Stimulated activated CD8-positive, alpha-beta memory T cell treated with anti-CD3 and anti-CD28 coated beads, Interleukin-15, amount 100 ng/mL, for 24 hours (primary cell): ENCODE measurements at places on chromosomes 16 and 17.

- no peak for DNase-seq
Observed at GRCh38 chr16:70390774-70391173, 44.1 kb downstream of the DDX19A start.

- no peak for DNase-seq
Observed at GRCh38 chr16:66039793-66040192, 326.7 kb upstream of the CDH5 start.

- DNase-seq, result no peak
Observed at GRCh38 chr17:2067608-2068024, 12.7 kb downstream of the HIC1 start.

DNA sequence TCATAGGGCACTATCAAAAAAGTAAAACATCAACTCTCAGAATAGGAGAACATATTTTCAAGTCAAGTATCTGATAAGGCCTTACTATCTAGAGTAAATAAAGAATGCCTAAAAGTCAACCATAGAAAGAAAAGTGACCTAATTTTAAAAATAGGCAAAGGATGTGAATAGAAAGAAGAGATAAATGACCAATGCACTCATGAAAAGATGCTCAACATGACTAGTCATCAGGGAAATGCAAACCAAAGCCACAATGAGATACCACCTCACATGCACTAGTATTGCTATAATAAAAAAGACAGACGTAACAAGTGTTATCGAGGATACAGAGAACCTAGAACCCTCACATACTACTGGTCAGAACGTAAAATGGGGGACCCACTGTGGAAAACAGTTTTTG, 90.8 kb downstream of the DYNLRB2 start:
- no peak for DNase-seq

- no peak for DNase-seq
Observed at GRCh38 chr17:35169835-35170363, 22.3 kb downstream of the UNC45B start.

- DNase-seq, result no peak
Observed at GRCh38 chr17:73482251-73482716, 162.0 kb downstream of the SDK2 start.

DNA sequence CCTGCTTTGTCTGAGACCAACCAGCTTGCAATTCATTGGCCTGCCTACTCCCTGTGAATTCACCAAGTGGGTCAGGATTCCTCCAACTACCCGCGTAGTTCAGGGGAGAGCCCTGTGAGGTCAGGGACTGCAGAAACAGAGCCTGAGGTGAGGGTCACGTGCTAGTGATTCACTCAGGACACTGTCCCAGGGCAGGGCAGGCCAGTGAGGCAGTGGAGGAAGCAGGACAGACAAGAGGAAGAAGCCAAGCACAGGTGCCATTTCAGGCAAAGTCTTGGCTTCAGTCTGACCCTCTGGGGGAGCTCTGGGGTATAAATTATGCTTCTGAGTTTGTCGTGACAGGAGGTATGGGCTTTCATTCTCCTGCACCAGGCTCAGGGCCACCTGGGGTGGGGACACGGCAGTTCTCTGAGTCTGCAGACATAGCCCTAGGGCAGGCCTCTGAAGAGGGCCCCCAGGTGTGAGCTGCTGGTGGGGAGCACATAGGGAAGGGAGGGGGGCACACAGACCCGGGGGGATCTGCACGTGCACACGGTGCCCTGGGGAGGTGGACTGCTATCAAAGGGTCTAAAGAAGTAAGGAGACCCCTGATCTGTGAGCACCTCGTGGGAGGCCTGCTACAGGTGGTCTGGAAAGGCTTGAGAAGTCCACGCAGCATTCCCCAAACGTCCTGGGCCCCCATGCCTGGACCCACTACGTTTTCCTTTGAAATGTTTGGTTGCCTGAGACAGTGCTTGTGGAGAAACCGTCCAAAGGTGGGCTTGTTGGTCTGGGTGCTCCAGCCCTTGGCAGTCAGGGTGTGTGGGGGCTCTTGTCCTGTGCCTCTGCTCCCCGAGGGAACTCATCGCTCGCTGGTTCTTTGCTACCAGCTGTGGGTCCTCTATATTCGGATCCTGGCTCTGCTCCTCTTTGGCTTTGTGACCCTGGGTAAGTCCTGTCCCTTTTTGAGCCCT, 46.4 kb downstream of the NKD1 start:
- no peak for DNase-seq

GRCh38 chr16:1785846-1786170, 3.0 kb downstream of the NUBP2 start:
- DNase-seq, result no peak

DNA sequence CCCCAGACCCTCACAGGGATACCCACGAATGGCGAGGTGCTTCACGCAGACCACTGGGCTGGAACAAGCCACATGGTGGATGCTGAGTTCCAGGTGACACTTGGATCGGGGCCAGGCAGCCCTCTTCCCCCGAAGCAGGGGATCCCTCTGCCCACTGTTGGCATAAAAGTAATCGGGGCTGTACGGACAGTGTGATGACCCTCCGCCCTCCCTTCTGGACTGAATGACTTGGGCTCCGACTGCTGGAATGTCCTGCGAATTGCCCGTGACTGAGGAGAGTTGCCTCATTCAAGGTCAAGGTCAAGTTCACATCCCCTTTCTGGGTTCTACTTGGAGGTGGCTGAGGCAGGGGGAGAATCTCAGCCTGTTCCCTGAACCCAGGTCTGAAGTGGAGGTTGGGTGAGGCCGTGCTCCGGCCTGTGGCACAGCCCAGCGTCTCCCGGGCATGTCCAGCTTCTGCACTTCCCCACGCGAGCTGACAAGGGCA, 28.5 kb upstream of the CREBBP start:
- no peak for DNase-seq

DNA sequence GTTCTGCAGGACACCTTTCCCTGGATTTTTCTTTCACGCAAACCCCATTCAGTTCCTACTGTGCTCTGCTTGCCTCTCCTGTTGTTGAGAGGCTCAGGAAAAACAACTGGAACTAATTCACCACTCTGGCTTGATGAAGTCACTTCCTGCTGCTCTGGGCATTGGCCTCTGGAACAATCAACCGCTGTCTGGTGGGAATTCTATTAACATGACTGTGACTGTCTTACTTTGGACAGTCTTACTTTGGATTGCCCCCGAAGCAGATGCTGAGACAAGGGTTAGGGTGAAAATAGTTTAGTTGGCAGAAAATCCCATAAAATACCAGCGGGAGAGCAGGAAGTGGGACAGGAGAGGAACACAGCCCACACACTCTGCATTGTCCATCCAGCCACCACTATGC, 90.0 kb upstream of the HSBP1 start:
- no peak for DNase-seq

DNA sequence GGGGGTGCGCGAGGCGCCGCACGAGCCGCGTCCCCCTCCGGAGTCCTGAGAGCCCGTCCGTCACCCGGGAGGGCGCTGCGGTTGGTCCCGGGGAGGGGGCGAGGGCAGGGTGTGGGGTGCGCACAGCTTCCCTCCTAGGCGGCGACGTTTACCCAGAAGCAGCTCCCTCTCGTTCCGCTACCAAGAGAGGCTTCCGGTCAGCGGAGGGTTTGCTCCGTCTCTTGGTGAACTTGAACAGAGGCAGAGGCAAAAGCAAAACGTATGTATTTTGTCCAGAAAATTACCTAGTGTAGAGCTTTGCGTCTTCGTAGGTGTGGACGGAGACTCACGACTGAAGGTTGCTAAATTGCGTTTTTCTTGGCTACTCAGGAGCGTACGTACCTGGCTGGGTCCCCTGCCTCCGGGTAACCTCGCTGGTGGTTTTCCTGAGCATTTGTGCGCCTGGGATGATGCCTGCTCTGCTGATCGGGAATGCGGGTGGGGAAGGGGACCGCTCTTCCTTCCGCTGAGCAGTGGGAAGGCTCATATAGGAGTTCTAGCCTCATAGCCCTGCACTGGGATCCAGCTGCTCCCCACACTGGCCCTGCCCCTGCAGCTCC, 833 bp downstream of the WSCD1 start:
- DNase-seq, result no peak

GRCh38 chr16:75100603-75100990, 16.0 kb downstream of the LDHD start:
- no peak for DNase-seq

DNA sequence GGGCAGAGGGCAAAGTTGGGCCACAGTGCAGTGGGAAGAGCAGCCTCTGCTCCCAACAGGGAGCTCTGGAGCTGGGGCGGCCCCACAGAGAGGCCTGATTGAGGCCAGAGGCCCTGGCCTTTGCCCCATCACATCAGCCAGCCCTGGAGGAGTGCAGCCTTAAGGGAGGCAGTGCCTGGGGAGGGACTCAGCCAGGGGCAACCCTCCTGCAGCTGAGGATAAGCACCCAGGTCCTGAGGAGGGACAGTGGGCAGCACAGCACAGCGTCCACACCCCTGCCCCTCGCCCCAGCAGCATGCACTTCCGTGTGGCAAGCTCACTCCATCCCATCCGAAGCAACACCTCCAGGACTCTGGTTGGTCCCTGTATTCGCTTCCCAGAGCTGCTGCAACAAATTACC, 61.9 kb upstream of the CBX4 start:
- DNase-seq, result no peak

DNA sequence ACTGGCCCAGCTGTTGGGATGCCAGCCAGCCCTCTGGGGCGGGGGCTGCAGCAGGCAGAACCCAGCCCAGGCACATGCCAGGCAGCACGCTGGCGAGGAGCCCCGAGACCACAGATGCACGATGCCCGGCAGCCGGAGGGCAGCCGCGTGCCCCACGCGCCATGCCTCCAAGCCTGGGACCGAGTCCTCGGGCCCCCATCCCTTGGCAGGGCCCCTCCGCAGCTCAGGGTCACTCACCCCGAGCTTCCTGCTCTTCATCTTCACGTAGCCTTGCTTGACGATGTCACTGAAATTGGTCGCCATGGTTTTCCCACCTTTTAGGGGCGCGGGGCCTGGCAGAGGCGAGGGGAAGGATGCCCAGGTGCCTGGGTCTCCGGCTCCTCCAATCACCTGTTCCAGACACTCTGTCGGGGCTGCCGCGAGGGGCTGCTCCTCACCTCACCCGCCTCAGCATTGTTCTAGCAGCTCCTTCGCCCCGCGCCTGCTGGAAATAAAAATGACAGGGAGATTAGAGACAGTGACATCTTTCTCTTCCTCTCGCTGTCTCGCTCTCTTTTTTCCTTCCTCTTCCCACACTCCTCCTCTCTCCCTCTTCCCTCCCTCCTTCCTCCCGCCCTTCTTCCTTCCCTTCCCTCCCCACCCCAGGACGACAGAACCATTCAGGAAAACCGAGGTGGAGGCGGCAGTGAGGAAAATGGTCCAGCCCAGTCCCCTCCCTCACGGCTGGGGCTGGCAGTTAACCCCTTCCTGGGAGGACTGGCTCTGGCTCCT, 6.9 kb downstream of the DOK4 start:
- no peak for DNase-seq

DNA sequence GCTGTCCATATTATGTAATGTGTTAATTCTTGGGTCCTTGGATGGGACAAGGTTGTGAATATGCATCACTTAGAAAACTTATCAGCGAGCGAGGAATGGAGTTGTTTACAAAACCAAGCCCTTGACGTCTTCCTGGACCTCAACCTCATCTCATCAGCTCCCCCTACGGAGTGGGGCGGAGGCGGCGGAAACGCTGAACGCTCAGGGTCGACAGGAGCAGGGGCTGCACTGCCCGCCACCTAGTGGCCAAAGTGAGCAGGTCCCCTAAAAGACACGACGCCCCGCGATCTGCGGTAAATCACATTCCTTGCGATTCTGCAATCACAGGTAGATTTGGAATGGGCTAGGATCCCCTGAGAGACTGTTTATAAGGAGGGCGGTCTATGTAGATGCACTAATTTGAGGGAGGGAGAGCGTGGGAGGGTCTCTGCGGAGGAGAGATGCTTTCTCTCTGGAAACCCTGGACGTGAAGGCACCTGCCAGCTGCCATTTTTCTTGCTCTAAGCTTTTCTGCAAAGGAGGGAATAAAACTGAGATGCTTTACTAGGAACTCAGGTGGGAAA, 5.4 kb upstream of the ICAM2 start:
- DNase-seq, result peak; percentile 59

- no peak for DNase-seq
Observed at GRCh38 chr16:35425270-35425669, 1965.9 kb downstream of the TP53TG3F start.
